ENCODE measurements at places on chromosomes 3 and 15.

GRCh38 chr3:56673781-56674457, 9.1 kb downstream of the TASOR start:
- no peak for DNase-seq

DNA sequence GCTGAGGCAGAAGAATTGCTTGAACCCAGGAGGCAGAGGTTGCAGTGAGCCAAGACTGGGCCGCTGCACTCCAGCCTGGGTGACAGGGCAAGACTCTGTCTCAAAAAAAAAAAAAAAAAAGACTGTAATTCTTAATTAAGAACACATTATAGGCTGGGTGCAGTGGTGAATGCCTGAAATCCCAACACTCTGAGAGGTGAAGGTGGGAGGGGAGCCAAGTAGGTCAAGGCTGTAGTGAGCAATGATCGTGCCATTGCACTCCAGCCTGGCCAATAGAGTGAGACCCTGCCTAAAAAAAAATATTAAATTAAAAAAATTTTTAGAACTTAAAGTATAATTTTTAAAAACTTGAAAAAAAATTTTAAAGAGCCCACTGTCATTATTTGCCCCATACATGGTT, 13.4 kb upstream of the ARPIN start:
- no peak for DNase-seq

GRCh38 chr15:63436872-63437375, 55.3 kb upstream of the CA12 start:
- no peak for DNase-seq

DNA sequence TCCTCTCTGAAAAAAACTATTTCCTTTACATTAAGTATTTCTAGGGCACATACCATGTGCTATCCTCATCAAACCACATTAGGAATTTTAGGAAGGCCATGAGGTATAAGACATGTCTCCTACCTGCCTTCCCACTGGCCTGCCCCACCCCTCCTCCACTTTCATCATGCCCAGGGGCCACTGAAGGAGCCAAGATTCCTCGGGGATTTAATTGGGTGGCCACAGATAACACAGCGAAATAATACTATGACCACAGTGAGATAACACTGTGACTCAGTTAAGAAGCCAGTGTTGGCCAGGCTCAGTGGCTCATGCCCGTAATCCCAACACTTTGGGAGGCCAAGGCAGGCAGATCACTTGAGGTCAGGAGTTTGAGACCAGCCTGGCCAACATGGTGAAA, 9.8 kb upstream of the BMF start:
- DNase-seq = no peak

DNA sequence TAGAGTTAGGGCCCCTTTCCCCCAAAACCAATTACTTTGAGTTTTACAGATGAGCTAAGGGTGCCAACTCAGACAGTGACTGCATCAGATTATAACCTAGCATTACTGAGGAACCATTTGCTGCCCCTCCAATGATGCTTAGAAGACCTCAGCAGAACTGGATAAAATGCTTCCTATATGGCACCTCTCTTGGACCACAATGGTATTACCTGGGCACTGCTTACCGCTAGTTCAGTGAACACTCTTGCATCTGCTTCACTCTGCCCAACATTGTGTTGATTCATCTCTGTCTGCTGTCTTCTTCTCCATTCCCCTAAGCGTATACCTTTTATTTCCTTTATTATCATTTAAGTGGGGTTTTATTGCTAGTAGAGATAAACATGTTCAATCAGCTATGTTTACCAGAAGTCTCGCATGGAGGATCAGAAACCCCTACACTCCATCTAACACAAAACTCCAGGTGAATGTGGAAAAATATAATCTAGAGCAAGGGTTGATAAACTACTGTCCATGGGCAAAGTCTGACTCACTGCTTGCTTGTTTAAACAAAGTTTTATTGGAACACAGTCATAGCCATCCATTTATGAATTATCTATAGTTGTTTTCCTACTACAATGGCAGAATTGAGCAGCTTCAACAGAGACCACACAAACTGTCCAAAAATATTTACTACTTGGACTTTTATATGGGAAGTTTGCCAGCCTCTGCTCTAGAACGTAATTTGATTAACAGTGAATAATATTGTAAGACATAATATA, 100.2 kb upstream of the PTX3 start:
- no peak for DNase-seq

- no peak for DNase-seq
These were observed 23.8 kb downstream of the METTL6 start for GRCh38 chr3:15403495-15403894.

DNA sequence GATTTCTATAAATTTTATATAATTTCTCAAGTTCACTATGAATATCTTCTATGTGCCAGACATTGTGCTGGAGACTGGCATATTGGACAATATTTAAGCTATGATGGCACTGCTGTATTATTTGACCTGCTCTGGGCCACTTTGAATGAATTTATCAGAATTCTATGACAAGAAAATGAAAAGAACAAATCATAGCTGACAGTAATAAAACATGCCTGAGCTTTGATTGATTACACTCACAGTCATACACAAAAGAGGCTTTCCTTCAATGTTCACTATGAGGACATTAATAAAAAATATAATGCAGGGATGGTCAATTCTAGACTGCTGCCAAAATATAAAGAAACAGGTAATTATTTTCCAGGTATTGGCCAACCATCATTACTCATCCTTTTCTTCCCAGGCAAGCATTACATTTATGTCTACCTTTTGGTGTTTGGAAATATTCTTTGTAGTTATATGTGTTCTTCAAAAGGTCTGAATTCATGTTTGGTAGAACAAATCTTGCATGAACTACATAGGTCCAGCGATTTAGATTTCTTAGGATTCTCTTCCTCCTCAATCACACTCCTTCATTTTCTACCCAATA, 81.0 kb upstream of the ALCAM start:
- no peak for DNase-seq

GRCh38 chr15:92810418-92811138, 89.5 kb upstream of the CHD2 start:
- no peak for DNase-seq

GRCh38 chr3:100602506-100603444, 6.6 kb upstream of the ADGRG7 start:
- DNase-seq = no peak

- no peak for DNase-seq
These were observed 185.7 kb downstream of the ARRDC4 start for GRCh38 chr15:98146031-98146820.

DNA sequence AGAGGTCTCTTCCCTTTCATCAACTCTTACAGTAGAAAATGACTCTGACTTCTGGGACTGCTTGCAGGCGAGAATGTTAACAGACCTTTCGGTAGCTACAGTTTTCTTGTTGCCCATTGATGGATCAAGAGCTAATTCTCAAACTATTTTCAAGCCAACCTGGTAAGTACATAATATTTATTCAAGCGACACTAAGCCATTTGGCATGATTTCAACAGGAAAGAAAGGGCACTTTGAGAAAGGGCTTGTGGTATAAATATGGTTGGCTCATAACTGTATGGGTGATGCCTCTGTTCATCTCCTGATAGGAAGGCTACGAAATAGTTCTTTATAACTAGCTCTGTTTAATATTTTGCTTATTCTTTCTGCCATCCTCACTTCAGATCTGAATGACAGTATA, 196.2 kb upstream of the CNTN4 start:
- DNase-seq = no peak

- no peak for DNase-seq
These were observed 570 bp downstream of the PCNP start for GRCh38 chr3:101574388-101575112.

- no peak for DNase-seq
These were observed 89.2 kb upstream of the SLC6A11 start for GRCh38 chr3:10726787-10727186.

DNA sequence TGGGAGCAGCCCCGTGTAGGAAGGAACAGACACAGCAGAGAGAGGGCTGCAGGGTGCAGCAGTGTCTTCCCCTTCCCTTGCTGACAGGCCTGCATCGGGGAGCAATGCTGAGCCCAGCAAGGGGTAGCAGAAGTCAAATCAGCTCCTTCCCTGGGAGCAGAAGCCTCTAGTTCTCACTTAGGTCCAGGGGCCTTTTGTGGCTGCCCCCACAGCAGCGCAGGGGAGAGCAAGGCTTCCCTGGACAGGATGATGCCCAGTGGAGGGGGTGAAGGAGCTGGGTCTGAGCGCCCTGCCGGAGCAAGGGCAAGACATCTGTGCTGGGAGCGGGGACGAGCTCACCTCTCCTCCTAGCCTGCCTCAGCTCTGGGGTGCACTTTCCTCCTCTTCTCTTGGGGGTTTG, 827 bp downstream of the PLCB2 start:
- DNase-seq = no peak

DNA sequence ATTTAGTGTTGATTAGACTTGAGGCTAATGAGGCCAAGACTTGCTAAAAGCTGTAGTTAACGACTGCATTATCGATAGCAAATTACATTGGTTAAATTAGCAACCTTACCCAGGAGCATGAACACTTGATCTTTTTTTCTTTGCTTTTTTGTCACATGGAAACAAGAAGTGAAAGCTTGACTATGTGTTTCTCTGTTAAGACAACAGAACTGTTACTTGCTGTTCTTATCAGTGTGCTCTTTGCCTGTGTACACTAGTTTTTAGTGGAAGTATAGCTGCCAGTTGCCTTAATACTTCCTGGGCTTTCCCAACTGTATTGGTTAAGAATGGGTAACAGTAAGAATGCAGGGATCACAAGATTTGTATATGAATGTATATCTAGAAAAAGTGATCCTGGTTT, 625.5 kb downstream of the NAALADL2 start:
- DNase-seq = no peak

DNA sequence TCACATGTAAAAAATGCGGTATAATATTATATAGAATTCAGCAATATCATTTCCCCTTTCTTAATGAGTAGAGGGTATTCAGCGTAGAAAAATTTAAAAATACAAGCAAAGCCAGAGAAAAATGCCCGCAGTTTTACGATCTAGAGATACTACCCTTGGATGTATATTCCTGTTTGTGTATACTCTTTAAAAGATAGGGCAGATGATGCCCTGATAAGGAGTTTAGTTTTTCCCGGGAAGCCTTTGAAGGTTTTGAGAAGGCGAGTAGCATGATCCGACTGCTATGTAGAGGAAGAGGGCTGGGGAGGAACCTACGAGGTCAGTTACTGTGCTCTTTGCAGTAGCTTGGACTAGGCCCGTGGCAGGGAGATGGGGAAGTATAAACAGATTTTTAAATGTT, 1.2 kb downstream of the YEATS2 start:
- DNase-seq = no peak

DNA sequence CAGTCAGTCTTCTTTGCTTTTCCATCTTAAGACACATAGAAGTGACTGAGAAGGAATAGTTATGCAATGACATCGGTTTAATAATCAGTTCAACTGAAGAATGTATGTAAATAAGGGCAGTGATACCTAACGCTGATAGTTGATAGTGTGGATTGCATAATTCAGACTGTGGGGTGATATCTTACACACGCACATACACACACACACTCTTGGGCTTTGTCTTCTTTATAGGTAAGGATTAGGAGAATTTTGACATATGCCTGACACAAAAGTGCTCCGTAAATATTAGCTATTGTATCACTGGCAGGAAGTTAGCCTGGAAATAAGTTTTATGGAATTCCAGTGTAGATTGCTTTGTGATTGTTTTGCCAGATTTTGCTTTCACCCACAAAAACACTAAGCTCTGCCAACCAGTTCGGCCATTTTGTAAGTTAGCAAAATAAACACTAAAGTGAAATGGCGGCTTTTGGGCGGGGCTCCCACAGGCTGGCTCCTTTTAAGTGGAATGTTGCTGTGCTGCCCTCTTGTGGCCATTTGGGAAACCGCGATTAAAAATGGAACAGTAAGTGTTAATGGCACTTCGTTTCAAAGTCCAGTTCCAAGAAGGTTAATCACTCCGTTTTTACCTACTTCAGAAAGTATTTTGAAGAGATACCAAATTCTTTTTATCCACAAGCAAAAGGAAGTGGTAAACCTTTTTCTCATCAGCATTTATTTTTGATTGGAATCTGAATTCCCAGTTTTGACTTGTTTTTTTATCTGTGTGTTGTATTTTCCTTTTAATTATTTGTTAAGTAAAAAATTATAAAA, 17.7 kb downstream of the CHD2 start:
- DNase-seq = no peak

Data from cortex of kidney (tissue), 1 donor.